ENCODE measurements at places on chromosomes 1 and 21.

DNA sequence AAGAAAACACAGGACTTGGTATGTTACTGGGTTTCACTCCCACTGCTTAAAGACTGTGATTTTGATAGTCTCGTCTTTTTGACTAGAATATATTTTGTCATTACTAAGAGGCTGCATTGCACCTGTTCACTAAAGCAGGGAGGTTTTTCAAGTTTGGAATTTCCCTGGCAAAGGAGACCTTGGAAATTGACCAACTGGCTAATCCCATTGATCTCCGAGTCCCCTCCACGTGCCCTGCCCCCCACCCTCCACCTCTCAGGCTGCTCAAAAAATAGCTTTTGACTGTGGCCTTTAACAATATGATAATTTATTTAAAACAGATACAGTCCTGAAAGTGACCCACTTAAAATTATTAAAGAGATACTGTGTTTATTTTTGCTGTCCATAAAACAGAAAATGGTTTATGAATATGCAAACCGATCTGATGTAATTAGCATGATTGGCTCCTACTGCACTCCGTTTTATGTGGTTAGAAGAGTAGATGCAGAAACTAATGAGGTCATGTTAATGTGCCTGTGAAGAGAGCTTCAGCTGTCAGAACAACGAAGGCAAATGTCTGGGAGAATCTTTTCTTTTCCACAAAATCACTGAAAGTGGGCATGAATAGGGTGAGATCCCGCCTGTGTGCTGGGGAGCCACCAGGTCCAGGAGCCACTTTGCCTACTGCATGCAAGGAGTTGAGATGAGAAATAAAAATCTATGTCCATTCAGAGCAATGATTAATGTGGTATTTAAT lies 361.5 kb downstream of the RRAGC start:
- DNase-seq: no peak

DNA sequence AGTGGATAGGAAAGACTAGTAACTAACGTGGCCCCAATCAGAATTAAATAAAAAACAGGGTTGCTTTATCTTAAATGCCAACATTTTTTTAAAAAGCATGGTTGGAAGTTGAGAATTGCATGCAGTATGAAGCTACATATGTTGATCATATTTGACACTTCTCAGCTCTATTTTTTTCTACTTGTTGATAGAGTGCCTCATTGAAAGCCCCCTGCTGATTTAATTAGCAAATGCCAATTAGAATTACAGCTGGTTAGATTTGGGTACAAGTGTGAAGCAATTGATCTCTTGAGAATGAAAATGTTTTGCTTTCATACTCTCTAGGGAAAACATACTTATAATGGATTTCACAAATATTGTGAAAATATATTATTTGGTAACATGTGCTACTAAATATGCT lies 40.5 kb downstream of the CHD1L start:
- DNase-seq: no peak

DNA sequence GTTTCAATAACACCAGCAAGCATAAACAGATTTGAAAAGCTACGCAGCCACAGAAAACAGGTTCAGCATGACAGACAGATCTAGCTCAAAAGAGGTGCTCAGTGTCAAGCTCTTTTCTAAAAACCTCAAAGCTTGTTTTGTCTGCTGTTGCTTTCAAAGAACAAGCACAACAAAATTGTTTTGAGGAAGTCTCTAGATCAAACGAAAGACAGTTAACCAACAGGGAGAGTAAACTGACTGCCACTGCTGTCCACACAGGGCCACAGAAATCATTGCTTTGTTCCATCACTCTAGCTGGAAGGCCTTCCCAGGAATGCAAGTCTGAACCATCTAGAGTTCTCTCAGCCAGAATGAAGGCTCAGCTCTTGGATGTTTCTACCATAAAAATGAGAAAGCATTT lies 12.8 kb downstream of the APP start:
- no peak for DNase-seq

DNA sequence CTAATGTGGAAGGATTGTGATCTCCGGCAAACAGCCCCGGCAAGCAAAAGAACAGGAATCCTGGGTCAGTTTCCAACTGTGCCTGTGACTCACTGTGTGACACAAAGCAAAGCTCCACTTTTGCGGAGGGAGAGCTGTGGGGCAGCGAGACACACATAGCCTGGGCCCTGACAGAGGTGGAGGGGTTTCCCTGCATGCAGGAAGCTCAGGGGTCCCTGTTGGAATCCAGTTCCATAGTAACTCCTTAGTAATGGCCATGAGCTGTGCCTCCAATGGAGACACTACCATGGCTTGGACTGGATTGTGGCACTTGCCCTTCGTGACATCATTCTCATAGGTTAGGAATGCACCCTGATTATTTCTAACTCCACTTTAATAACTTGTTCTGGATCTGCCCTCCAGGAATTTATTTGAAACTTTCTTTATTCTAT lies 47.0 kb upstream of the ATF3 start:
- peak; percentile 75 for DNase-seq

DNA sequence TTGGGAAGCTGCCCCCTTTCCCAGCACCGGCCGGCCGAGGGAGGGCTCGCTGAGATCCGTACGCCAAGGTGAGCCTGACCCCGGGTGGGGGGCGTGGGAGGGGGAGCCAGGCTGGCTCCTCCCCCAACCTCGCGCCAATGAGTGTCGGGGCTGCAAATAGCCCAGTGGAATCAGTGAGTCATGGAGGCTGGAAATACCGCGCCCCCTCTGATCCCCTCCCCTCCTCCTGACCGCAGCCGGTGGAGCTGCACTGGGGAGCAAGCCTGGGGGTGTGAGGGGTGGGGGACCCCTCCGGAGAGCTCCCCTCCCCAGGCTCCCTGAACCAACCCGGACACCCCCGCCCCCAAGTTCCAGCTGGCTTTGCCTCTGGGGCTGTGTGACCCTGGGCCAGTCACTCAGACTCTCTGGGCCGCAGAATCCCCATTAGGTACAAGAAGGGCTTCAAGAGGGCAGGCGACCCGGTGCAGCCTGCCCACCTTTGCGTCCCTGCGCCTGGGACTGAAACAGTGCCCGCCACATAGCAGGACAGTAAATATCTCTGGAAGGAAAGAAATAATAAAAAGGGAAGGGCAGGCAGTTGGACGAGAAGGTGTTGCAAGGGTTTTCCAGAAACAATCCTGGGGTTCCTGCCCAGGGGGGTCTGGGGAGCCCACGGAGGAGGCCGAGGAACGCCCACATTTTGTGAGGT lies 4.5 kb downstream of the HSPB7 start:
- DNase-seq: peak; percentile 74

- no peak for DNase-seq
Measured at GRCh38 chr1:230971771-230972170, 6.9 kb downstream of the TTC13 start.

DNA sequence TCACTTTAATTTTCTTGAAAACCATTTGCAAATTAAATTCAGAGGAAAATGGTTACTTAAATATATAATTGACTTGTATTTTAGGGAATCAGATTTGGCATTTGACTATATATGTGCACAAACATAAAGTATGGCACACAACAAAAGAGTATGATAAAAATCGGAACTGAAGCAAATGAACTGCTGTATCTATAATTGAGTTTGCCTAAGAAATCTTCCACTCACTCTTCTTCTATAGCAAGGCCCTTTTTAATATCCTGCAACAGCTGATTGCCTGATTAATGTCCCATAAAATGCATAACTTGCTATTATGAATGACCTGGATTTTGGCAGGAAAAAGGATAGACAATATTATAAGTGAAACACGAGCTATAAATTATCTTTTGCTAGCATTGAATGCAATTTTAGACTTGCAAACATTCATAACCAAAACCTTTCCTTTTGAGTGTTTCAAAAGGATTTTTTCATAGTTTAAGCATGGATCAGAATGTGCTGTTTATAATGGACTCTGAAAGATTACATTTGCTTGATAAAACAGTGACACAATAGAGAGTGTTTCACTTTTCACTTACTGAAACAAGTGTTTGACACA lies 2204.3 kb downstream of the MRPL39 start:
- DNase-seq: no peak

DNA sequence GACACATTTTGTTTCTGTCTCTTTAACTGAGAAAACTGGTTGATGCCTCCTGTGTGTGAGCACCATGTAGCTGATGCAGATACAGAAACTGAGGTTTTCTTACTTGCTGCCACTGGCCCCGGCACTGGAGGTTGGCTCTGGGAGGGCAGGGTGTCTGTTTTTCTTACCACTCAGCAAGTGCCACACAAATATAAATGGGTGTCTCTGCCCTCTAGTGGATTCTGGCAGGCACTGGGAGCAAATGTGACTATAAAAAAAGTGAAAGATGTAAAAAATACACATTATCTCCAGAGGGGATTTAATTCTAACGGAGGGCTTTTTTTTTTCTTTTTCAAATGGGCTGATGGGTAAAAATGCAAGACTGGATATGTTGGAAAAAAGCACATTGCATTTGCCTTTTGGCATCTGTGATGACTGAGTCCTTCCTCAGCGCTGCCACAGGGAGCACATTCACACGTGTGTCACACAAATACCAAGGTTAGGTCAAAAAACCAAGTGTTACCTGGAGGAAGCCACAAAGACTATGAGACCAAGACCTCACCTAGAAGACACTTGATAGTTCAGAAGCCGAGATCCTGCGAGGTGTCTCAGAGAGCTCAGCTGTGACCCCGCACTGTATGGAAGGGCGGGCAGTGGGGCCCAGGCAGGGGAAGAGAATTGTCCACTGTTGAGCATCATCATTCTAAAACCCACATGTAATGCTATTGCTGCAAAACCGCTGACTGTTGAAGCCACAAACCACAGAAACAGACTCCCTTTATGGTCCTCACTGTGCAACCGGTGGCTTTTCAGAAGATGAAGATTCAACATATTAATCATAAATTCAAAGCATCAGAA lies 18.9 kb downstream of the PGBD2 start:
- DNase-seq: peak; percentile 63

DNA sequence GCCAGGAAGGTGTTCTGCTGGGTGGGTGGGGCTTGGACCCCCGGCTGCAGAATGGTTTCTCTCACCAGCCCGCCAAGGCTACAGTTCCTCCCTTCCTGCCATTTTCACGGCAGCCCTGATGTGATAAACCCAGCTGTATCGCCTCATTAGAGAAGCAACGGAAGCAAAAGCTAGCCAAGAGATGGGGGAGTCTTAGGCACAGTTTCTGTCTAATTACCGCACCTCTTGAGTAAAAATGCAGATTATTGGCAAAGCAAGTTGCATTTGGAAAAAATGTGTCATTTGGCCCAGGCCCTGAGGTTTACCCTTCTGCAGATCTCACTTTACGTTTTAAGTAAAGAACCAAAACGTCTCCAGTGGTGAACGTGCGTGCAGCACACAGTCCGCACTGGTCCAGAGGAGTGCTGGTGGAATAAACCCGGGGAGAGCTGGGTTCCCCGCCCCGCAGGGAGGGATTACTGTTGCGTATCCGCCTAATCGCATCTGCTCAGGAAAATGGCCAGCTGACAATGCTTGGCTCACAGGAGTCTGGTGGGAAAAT lies 109.9 kb downstream of the GALNT2 start:
- DNase-seq: no peak

All from adipocyte (in vitro differentiated cells).